ENCODE measurements at places on chromosomes 3 and 15. TPM values are rescaled to one million over a fixed set of nuclear protein-coding genes. Genes with fewer than 3 reads are reported as not detected.

GRCh38 chr15:100140527-100141308 is 201.1 kb downstream of the ADAMTS17 start:
- no peak for DNase-seq
- H3K4me3 ChIP-seq, result no peak overlapping the region
- H3K36me3 ChIP-seq, result no peaks in the 10 kb centered on the region
- no peaks in the 10 kb centered on the region for H3K27me3 ChIP-seq

- no peaks in the 10 kb centered on the region for H3K27me3 ChIP-seq
- H3K36me3 ChIP-seq, result no peaks in the 10 kb centered on the region
- DNase-seq, result no peak
- H3K27ac ChIP-seq, result no peak overlapping the region
These were observed 3.7 kb upstream of the PRKAR2A start for GRCh38 chr3:48851407-48851806.

- DNase-seq, result no peak
- no peaks in the 10 kb centered on the region for H3K4me1 ChIP-seq
- no peak overlapping the region for H3K4me3 ChIP-seq
These were observed 169.7 kb upstream of the BFSP2 start for GRCh38 chr3:133230195-133230594.

GRCh38 chr3:46934498-46935167 is 41.9 kb downstream of the CCDC12 start:
- H3K4me1 ChIP-seq, result peaks cover 45% of the 10 kb centered on the region
- H3K27ac ChIP-seq, result no peak overlapping the region
- no peaks in the 10 kb centered on the region for H3K27me3 ChIP-seq

DNA sequence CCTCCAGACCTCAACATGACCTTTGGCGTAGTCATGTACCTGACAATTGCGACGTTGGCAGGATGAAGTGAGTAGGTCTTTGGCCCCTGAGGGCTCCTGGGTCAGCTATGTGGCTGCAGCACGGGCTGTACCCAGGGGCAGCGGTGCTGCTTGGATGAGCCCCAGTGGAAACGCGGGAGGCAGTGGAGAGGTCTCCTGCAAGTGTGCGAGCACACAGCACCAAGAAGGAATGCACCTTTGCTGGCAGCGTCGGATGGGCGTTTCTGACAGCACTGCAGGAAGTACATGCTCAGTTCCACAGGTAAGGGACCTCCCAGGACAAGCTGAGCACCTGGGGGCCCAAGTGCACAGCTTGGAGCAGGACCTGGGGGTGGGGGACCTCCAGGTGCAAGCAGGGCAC is 67.4 kb upstream of the UNC13C start:
- no peaks in the 10 kb centered on the region for H3K36me3 ChIP-seq
- H3K4me1 ChIP-seq, result no peaks in the 10 kb centered on the region
- DNase-seq, result no peak
- no peak overlapping the region for H3K4me3 ChIP-seq
- no peak overlapping the region for H3K27ac ChIP-seq

DNA sequence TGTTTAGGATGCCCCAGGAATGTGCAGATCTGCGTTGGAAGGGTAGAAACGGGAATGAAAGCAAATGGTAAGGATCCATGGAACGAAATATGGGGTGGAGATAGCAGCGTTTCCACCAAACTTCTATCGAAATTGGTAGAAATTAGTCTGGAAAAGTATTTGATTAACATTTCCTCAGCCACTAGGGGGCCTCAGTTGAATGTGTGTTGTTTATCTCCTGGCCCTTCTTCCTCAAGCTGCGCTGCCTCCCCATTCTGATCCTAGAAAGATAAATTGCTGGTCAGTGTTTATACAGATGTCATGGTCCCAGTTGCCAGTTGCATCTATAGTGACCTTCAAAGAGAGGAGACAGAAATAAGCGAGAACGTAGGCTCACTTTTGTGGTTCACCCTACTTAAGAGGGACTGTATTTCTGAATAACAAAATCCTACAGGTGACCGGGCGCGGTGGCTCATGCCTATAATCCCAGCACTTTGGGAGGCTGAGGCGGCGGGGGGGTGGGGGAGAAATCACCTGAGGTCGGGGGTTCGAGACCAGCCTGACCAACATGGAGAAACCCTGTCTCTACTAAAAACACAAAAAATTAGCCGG is 457.1 kb downstream of the SQOR start:
- no peaks in the 10 kb centered on the region for H3K27me3 ChIP-seq
- no peaks in the 10 kb centered on the region for H3K36me3 ChIP-seq
- no peaks in the 10 kb centered on the region for H3K4me1 ChIP-seq
- no peak overlapping the region for H3K27ac ChIP-seq
- H3K4me3 ChIP-seq, result no peak overlapping the region
- no peak for DNase-seq

DNA sequence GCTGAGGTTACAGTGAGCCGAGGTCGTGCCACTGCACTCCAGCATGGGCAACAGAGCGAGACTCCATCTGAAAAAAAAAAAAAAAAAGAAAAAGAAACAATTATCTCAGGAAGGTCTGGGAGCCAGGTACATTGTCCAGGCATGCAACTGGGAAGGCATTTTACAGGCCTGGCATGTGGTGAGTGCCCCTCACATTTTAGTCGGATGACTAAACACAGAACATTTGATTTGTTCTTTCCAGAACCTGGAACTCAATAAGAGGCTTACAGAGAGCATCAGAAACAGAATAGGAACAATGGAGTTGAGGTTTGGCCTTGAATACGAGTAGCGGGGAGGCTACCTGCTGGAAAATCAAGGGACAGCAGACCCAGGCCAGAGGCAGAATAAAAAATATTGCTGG is 33.7 kb upstream of the IGF1R start:
- no peak overlapping the region for H3K27ac ChIP-seq
- no peak overlapping the region for H3K4me3 ChIP-seq
- H3K4me1 ChIP-seq, result no peaks in the 10 kb centered on the region
- H3K36me3 ChIP-seq, result no peaks in the 10 kb centered on the region
- H3K27me3 ChIP-seq, result no peaks in the 10 kb centered on the region

GRCh38 chr15:48520376-48521155 is 124.9 kb downstream of the FBN1 start:
- DNase-seq, result no peak
- H3K27ac ChIP-seq, result no peak overlapping the region
- no peaks in the 10 kb centered on the region for H3K4me1 ChIP-seq
- no peak overlapping the region for H3K4me3 ChIP-seq

Gene RASL12
- total RNA-seq, result not detected

Gene TF
- total RNA-seq, result 0.52 TPM

Gene GOLGA8J
- total RNA-seq, result not detected

Gene ALDH1L1
- total RNA-seq, result not detected
